ACHN (cell line): ENCODE measurements at places on chromosomes 13 and 19.

DNA sequence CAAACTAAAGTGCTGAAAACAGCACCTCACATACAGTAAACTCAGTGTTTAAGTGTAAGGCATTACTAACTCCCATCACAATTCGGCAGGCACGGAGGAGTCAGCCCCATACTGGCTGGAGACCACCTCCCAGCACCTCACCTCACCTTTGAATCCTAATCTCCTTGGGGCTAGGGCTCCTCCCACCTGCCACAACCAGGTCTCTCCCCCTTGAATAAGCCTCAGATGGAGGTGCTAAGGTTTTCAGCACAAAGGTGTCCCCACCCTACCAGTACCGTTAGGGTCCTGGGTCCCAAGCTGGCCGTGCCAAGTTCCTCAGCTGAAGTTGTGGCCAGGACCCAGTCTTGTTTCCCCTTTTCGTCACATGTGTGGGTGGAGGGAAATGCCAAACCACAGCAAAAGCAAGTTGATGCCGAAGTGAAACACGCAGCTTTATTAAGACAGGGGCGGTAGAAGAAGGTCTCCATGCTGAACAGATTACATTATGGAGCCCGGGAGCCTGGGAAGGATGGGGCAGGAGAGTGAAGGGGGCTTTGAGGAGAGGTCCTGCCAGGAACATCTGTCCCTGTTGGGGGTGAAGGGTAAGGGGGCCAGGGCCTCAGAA, at the start of gene IGFLR1:
Gene IGFLR1 (minus strand): TSS at position 332 of the 604 bp plus-strand sequence. CDS start 1,272 bp downstream, outside the sequence.
- no peak for DNase-seq

GRCh38 chr19:34580408-34580807, 96.6 kb downstream of the SCGB2B2 start:
- no peak for DNase-seq

GRCh38 chr19:51690454-51691073, 2.6 kb upstream of the SPACA6 start:
- peak; percentile 62 for DNase-seq

- no peak for DNase-seq
Observed at GRCh38 chr13:99323488-99323887, 16.3 kb upstream of the GPR183 start.

- DNase-seq: no peak
Observed at GRCh38 chr13:32682740-32683139, 96.5 kb downstream of the PDS5B start.

DNA sequence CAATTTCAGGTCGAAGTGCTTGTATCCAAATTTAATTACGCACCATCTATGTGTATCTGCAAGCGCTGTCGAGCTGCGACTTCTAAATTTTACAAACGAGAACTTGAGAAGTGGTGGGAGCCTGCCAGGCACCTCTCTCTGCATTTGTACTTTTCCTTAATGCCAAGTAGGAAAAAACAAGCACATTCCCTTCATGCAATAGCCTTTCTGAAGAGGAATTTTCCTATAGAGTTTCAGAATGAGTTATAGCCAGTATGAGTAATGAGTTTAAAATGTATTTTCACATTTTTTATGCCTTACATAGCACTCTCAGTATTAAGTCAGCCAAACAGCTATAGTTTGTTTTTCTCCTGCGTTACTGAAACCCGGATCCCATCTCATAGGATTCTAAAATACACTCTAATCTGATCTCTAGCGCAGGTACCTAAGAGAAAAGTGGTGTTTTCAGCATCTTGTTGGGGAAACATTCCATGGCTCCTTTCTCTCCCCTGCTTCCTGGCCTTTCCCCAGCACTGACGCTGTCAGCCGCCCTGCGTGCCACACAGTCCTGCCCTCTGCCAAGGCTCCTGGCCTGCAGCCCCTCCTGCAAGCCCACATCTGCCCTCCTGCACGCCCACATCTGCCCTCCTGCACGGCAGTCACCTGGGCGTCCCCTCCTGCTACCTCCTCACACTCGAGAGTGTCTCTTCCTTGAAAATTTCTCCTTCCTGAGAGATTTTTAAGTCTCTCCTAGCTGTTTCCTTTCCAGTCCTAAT, 526.9 kb downstream of the MYO16 start:
- peak; percentile 55 for DNase-seq

GRCh38 chr19:12786141-12786870, 5.0 kb upstream of the JUNB start:
- DNase-seq: no peak

DNA sequence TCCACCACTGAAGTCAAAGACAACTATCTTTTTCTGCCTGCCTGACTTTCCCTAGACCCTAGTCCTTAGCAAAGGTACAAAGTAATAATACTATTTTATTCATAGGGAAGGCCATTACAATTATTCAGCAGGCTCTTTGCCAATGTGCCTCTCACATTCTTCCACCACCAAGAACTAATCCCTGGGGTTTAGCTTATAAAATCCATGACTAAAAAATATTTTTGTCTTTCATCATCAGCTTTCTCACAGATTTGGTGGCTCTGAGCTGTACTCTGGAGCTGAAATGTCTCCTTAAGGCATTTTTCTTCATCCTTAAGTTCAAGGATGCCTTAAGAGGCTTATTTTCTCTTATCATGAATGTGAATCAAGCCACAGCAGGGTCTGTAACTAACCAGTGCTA, 96.1 kb downstream of the OXGR1 start:
- DNase-seq: no peak

GRCh38 chr19:11155373-11156120, at the start of gene SPC24:
Gene SPC24 (minus strand): TSS chr19:11155782. CDS start chr19:11155776, 6 bp downstream.
- peak; percentile 96 for DNase-seq

DNA sequence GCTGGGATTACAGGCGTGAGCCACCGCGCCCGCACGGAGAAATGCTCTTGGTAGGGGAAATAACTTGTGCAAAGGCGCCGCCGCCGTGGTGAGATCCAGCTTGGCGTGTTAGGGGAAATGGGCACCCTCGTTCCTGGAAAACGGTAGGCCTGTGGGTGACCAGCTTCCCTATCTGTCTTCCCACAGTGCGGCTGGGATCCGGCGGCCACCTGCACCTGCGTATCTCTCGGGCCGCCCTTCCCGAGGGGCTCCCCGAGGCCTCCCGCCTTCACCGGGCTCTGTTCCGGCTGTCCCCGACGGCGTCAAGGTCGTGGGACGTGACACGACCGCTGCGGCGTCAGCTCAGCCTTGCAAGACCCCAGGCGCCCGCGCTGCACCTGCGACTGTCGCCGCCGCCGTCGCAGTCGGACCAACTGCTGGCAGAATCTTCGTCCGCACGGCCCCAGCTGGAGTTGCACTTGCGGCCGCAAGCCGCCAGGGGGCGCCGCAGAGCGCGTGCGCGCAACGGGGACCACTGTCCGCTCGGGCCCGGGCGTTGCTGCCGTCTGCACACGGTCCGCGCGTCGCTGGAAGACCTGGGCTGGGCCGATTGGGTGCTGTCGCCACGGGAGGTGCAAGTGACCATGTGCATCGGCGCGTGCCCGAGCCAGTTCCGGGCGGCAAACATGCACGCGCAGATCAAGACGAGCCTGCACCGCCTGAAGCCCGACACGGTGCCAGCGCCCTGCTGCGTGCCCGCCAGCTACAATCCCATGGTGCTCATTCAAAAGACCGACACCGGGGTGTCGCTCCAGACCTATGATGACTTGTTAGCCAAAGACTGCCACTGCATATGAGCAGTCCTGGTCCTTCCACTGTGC, 2.4 kb downstream of the GDF15 start:
- no peak for DNase-seq

- peak; percentile 78 for DNase-seq
Observed at GRCh38 chr13:94481941-94482340, 2.5 kb upstream of the DCT start.

DNA sequence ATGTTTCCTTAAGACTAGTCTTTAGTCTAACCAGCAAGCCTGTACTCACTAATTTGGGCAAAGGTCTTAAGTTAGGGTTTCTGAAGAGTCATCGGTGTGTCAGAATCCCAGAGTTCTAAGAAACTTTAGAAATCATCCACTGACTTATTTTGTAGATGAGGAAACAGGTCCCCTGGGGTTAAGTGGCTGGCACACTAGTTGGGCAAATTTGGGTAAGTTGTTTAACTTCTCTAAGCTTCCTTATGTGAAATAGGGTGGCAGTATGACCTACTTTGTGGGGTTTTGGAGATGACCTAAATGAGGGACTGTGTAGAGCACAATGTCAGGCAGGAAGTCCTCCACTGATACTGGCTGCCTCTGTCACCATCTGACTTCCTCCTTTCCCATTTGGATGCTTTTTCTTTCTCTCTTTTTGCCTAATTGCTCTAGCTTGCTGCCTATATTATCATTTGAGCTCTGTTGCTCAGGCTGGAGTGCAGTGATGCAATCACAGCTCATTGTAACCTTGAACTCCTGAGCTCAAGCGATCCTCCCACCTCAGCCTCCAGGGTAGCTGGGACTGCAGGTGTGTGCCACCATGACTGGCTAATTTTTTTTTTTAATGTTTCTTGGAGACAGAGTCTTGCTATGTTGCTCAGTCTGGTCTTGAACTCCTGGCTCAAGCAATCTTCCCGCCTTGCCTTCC, 2.3 kb downstream of the ADGRE3 start:
- DNase-seq: no peak

DNA sequence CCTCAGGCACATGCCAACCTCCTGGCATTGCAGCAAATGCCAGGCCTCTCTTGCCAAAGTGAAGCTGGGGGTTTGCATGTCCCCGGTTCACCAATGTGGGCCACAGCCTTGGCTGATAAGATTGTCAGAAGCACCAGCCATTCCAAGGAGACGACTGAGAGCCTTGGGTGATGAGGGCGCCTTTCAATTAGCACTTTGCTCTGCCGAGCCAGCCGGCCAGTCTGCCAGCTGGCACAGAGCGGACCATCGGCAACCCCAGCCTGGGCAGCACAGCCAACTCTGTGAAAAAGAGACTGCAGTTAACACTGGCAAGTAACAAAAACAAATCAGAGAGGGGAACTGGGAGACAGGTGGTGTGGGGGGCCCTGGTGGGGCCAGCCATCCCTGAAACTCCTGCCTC, 67.3 kb downstream of the EFNB2 start:
- no peak for DNase-seq

- no peak for DNase-seq
Observed at GRCh38 chr13:72920097-72920496, 138.2 kb downstream of the PIBF1 start.

- no peak for DNase-seq
Observed at GRCh38 chr13:93549326-93550005, 322.9 kb downstream of the GPC6 start.

DNA sequence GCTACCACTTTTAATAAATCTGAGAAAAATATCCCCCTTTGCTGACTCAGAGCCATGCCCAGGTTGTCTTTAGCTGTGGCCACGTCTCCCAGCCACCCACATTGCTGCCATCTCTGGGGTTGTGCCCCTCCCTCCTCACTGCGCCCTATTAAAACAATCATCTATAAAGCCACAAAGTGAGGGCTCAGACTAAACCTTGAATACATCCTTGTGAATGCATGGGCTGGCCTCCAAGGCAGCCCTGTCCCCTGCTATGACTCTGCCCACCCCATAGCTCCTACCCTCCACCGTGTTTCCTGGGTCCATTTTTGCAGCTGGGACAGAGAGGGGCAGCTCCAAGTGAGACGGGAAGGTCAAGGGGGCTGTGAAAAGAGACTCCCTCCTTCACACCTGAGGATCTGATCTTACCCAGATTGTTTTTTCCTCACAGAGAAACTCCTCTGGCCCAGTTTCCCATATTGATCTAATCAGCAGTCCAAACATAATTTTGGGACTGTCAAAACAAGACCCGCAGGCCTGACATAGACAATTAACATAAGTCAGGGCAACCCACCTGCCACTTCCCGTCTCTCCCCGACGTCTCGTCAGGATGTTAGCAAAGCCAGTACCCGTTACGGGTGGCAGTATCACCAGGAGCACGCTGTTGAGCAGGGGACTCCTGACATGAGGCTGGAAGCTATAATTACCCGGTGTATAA, 199.0 kb downstream of the KATNAL1 start:
- no peak for DNase-seq

DNA sequence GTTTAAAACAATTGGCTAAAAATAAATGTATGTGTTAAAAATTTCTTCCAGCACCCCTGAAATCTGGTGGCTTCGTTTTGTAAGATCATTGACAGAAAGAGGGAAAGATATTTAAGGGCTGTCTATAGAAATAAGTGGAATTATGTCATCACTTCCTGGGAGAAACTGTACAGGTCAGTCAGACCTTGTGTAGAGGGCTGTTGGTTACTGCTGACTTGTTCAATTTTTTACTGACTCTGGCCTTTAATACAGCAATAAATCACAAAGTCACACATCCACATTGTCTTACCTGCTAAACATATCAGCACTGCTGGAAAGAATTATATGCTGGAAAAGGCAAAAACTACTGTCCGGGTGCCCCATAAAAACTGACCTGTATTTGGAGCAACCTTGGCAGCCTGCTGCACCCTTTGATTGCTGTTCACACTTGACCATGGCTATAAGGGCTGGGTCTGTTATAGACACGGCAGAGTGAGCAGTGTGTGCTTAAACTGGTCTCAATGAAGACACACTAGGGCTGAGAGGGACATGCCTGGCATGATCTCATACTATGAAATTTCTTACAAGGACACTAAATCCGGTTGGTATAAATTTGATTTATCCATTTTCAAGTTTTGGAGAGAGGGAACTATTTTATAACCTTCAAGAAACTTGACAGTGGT, 162.1 kb downstream of the NHLRC3 start:
- no peak for DNase-seq

- DNase-seq: no peak
Observed at GRCh38 chr19:19751846-19752245, 18.9 kb upstream of the ZNF14 start.

GRCh38 chr13:50580684-50581305, 262.7 kb downstream of the DLEU7 start:
- DNase-seq: no peak

GRCh38 chr13:50229960-50230661, 214.9 kb downstream of the KCNRG start:
- no peak for DNase-seq
